Muscle of arm (tissue), 14 donors: ENCODE measurements at places on chromosomes 7 and 10.

- no peak for DNase-seq
Observed at GRCh38 chr10:121138918-121139317, 287.8 kb downstream of the WDR11 start.

DNA sequence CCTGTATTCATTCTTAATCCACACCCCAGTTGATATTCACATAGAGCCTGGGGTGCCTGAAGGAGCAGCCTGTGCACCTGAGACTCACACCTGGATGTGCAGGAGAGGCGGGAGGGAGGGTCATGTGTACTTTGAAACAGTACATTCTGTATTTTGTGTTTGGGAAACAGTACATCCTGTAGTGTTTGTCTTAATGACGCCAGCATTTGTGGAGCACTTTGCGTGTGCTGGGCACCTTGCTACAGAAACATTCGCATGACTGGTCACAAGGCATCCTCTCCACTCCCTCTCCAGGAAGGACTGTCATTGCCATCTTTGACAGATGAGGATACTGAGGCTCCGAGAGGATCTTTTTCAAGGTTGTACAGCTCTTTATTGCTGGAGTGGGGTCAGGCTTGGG, 132.1 kb downstream of the TACC2 start:
- DNase-seq = no peak

DNA sequence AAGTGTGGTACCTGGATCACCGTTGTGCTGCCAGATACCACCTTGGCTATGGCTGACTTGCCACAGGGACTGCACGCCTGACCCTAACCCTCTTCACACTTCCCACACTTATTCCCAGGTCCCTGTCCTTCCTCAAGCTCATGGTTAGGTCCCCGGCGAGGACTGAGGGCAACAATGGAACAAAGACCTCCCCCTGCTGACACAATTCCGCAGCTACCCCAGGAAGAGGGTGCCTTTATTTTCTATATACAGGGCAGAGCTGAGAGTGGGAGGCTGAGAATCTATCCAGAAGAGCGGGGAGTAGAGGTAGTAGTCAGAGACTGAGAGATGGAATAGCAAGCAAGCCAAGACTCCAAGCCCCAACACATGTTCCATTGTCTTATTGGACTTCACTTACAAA, 118.1 kb upstream of the SEM1 start:
- DNase-seq = no peak

GRCh38 chr10:74333174-74333573, 182.2 kb downstream of the ADK start:
- DNase-seq = no peak

DNA sequence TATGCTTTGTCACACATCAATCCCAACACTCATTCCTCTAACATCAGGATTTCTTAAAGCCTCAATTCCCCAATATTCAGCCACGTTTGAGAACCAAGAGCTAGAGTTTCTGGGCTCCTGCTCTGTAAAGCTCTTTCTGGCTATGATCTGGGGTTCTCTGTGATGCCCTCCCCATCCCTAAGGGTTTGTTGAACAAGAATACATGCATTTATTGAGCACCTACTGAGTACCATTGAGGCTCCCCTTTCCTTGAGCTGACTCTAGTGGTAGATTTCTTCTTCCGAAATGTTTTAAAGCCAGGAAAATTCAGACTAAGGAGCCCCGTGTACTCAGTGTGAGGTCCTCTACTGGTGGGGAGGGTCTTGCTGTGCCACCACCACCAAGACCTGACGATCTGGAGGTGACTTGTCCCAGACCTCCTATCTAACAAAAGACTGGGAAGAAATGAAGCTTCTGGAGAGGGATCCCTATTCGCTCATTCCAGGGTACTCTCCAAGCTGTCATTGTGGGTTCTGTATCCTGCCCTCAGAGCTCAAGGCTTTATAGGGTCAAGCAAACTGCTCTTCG, 23.1 kb upstream of the SRGN start:
- DNase-seq = no peak

DNA sequence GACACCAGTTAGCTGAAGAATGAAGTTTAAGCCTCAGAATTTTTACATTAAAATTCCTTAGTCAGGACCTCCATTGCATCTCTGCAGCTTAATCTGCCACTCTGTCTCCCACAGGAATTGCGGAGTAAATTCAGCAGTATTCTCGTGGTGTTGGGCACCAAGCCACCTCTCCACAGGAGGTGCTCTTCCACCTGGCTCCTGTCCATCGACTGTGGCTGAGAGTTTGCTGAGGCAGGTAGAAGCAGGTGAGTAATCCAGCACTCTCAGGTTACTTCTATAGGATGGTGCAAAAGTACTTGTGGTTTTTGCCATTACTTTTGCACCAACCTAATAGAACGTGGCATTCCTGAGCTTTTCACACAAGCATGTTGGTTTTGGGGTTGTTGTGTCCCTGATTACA, 134.1 kb downstream of the GFRA1 start:
- no peak for DNase-seq

GRCh38 chr7:56028942-56029630, 22.2 kb downstream of the PSPH start:
- DNase-seq = no peak

GRCh38 chr10:114683593-114683992, 25.5 kb upstream of the ABLIM1 start:
- DNase-seq = no peak

DNA sequence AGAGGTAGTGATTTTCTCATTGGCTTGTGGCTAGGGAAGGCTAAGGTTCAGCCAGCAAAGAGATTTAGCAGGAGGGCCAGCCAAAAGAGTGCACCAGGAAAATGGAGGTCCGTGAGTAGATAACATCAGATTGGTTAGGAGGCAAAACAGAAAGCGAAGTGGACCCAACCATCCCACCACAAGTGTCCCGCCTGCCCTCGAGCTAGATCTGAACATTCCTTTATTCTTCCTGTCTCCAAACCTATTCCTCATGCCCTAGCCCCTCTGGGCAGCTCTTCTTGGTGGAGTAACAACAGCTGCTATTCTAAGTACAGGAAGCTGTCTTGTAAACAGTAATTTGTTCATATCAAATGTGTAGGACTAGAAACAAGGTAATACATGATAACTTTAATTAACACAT, 85.7 kb upstream of the BET1 start:
- no peak for DNase-seq
